ENCODE measurements at places on chromosomes 5 and 9.

- no peak for DNase-seq
These were observed 11.8 kb downstream of the TRUB2 start for GRCh38 chr9:128310461-128310860.

GRCh38 chr9:137977571-137978261, 100.1 kb downstream of the CACNA1B start:
- peak; percentile 9 for DNase-seq

- DNase-seq: no peak
These were observed 275.2 kb upstream of the PCSK5 start for GRCh38 chr9:75615284-75615683.

GRCh38 chr5:163706053-163706771, 200.8 kb downstream of the MAT2B start:
- DNase-seq: no peak

DNA sequence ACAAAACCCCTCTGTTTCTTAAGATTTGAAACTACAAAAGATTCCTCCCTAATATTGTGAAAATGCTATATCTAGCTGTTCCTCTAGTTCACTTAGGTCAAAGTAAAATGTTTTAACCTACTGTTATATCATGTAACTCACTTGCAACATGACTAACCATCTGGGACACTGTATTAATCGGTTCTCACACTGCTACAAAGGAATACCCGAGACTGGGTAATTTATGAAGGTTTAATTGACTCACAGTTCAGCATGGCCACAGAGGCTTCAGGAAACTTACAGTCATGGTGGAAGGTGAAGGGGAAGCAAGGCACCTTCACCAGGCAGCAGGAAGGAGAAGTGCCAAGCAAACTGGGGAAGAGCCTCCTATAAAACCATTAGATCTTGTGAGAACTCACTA, 34.7 kb downstream of the DIMT1 start:
- DNase-seq: no peak

GRCh38 chr9:137988701-137989100, 111.1 kb downstream of the CACNA1B start:
- DNase-seq: no peak

GRCh38 chr5:116394186-116394867, 180.3 kb downstream of the SEMA6A start:
- no peak for DNase-seq

GRCh38 chr5:36932056-36932455, 55.5 kb downstream of the NIPBL start:
- no peak for DNase-seq

DNA sequence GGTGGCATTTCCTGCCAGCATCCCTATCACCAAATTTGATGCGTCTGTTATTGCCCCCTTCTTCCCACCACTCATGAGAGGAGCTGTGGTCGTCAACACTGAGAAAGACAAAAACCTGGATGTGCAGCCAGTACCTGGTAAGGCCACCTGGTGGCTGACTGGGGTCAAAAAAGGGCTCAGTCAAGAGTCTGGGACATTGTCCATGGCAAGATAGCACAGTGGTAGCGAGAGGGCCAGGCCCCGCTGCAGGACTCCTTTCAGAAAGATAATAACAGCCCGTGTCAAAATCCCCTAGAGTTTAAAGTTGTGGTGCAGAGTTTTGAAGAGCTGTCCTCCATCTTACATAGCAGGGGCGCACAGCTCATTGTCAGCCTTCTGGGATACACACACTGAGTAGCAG, 40.8 kb downstream of the CSF1R start:
- no peak for DNase-seq
